ENCODE measurements at places on chromosomes 3 and 15.

- DNase-seq, result no peak
Measured at GRCh38 chr3:165622356-165622755, 214.9 kb downstream of the BCHE start.

DNA sequence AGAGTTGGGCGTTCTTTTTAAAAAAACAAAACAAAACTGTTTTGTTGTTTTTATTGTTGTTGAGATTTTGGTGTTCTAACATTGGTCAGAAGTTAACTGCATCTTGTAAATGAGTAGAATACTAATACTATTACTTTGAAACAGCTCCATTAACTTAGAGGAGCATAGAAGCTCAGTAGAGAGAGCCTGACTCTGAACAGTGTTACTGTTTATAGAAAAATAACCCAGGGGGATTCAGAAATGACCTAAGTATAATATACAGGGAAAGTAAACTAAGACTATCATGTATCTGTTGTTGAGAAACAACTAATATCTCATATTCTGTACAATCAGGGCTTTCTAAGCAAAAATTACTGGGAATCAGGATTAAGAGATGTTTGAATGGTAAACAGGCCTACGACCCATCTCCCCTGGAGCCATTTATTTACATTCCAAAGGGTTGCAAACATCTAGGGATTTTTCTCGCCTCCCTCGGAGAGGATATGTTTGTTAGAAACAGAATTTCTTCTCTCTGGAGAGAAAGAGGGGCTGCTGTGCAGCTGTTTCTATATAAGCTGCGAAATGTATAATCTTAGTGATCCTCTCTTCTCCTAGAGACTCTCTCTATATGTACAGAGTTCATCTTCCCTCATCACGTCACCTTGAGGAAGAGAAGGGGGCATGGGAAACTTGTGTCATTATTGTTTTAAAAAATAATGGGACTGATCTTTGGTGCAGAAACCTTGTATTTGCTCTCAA lies 827.5 kb upstream of the DPPA4 start:
- DNase-seq, result no peak

DNA sequence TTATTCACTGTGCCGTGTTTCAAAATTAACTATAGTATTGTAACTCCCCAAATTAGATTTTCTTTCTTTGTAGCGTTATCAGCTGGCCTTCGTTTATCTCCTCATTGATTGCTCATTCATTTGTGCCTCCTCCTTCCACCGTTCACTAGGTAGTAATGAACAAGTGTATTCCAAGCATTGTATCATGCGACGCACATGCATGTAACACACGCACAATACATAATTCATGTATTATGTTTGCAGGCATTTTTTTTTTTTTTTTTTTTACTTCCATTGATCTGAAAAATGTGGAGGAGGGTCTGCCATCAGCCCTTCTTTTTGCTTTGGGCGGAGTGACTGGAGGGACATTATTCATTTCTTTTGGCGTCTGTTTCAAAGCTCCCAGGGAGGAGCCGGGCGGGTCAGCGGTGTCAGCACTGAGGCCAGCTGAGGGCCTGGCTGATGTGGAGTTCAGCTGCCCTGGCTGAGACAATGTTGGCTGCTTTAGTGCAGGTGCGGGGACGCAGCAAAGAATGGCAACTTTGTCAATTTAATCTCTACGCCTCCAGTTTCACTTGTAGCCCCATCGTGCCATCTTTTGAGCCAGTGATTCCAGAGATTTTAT lies 107.0 kb downstream of the MCTP2 start:
- no peak for DNase-seq

DNA sequence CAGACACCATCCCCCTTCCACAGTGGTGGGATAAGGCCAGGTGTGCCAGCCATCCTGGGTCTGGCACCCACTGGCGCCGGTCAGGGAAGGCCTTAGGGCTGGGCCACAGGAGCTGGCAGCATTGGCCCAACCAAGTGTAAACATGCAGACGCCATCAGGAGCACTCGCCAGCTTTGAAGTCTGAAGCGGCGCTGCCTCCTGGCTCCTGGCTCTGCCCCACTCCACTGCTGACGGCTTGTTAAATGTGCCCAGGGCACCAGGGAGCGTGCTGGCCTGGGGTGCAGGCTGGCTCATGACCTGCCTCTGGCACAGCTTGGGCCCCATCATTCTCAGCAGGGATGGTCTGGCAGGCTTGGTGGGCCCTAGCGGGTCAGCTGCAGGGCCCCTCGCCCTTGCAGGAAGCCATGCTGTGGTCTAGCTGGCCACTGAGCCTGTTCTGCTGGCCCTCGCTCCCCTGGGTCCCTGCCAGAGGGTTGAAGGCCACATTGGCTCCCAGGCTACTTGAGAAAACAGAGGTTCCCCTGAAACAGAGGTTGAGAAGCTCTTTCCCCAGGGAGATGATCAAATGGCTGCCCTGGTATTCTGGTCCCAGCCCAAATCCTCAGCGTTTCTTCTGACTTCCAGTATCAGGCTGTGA lies 116.6 kb downstream of the DNAJB8 start:
- no peak for DNase-seq

DNA sequence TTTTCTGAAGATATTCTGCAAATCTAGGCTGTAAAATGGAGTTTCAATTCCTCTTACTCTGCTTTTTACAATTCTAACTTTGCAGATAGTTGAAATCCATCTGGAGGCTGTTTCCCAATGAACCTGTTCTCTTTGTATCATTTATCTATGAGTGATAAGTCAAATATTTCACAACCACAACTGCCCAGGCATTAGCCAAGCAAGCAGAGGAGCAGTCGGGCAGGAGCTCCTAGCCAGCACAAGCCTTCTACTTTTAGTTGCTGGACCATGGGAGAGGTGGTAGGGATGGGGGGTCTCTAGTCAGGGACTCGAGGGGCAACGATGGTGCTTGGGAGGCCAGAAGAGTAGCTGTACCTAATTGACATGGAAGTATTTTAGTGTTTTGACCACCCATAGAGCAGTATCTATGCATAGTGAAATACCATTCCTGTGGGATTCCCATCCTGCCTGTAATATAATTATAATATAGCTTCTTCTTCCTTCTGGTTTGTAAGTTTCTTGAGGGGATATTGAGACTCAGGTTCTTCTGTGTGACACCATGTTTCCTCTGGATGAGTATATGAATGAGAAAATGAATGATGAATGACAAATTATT lies 353.5 kb upstream of the IL12A start:
- DNase-seq, result no peak

- no peak for DNase-seq
Measured at GRCh38 chr3:127772827-127773751, 49.2 kb downstream of the MGLL start.

GRCh38 chr15:47955021-47955420 lies 165.8 kb upstream of the SLC24A5 start:
- no peak for DNase-seq

- DNase-seq, result no peak
Measured at GRCh38 chr3:71360180-71360579, 223.3 kb downstream of the FOXP1 start.

GRCh38 chr15:76196269-76197231 lies 114.7 kb downstream of the ETFA start:
- DNase-seq, result no peak

- no peak for DNase-seq
Measured at GRCh38 chr15:78540871-78541743, 863 bp downstream of the PSMA4 start.

DNA sequence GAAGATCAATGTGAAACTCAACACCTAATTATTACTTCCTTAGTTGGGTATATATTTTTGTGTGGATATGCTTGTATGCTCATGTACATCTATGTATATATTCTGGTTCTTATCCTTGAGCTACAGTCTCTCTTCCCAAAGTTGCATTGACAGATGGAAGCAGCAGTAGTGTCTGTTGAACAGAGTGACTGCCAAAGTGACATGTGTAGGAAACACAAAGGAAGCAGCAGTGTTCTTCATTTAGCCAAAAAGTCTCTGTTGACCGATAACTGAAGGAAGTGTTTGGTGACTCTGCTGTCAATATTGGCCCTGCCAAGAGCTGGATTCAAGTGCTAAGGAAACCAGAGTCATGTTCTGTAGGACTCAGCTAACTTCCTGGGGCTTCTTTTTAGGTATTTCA lies 123.8 kb downstream of the C3orf70 start:
- no peak for DNase-seq

GRCh38 chr3:189898559-189899153 lies 222.0 kb downstream of the P3H2 start:
- DNase-seq, result no peak

DNA sequence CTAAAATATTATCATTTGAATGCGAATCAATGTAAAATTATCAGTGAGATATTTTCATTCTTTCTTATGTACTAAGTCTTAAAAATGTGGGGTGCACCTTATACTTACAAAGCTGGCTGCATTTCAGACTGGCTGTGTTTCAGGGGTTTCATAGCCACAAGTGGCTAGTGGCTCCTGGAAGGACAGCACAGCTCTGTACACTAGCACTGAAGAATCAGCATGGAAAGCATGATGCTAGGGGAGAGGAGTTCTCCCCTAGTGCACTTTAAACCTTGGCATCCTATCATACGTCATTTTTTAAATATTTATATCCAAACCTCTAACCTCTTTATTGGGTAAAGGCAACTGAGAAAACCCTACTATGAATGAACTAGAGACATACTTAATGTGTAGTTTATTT lies 66.4 kb downstream of the ECT2 start:
- no peak for DNase-seq
